ENCODE measurements at places on chromosomes 7 and 10. TPM values are rescaled to one million over a fixed set of nuclear protein-coding genes. Genes with fewer than 3 reads are reported as not detected.

GRCh38 chr10:90126256-90126595 is 424.8 kb downstream of the KIF20B start:
- no peak overlapping the region for H3K27ac ChIP-seq
- H3K36me3 ChIP-seq, result no peaks in the 10 kb centered on the region

DNA sequence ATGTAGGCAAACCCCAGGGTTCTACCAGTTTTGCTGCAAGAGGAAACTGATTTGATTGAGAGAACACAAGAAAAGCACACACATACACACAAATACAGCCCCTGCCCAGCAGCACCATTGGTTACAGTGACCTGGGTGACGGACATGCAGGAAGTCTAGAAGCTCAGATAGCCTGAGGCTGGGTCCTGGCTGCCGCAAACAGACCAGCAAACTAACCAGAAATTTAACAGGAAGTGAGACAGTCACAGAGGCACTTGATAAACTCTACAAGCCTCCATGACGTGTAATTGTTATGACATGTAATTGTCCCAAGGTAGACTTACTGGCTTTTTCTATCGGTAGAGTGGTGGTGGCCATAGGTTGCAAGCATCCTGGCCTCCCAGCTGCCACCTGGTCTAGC is 58.9 kb downstream of the PRKAR2B start:
- H3K36me3 ChIP-seq, result peaks cover 3% of the 10 kb centered on the region
- H3K4me1 ChIP-seq, result no peaks in the 10 kb centered on the region
- H3K27me3 ChIP-seq, result peaks cover 4% of the 10 kb centered on the region

- no peak overlapping the region for H3K27ac ChIP-seq
- DNase-seq, result no peak
- no peaks in the 10 kb centered on the region for H3K4me1 ChIP-seq
- no peaks in the 10 kb centered on the region for H3K36me3 ChIP-seq
Measured at GRCh38 chr7:117612637-117613036, 132.8 kb downstream of the CFTR start.

DNA sequence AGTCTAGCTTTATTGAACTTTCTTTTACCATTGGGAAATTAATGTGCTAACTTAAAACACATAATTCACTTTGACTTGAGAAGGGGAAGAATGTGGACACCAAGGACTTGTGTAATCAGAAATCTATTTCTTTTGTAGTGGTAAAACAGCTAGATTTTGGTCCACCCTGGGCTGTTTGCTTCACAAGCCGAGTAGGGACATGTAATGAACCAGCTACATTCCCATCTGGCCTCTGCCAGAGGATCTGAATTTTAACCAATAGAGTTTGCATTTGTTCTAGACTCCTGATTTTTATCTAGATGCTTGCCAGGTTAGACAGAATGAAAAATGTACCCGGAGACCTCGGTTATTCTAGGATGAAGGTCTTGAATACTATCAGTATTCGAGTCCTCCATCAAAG is 1.9 kb downstream of the CACNB2 start:
- H3K4me1 ChIP-seq, result peaks cover 4% of the 10 kb centered on the region
- peaks cover 31% of the 10 kb centered on the region for H3K27me3 ChIP-seq
- H3K27ac ChIP-seq, result no peak overlapping the region
- H3K36me3 ChIP-seq, result no peaks in the 10 kb centered on the region
- DNase-seq, result no peak

DNA sequence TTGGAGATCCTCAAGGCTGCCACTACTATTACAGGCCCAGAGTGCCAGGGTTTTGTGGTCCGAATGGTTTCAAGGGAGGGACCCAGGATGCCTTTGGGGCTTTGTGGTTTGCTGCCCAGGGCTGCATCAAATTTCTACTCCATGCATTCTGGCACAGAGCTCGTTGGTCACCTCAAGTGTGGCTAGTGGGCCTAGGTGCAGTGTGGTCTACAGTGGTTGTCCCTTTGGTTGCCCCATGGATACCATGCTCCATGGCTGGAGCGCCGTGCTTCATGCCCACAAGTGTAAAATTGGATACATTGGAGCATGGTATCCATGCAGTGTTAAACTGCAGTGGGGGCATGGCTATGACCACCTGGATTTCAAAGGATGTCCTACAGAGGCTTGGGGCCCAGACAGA is 5.4 kb upstream of the PRF1 start:
- no peaks in the 10 kb centered on the region for H3K36me3 ChIP-seq
- no peak for DNase-seq
- peaks cover 5% of the 10 kb centered on the region for H3K4me1 ChIP-seq
- H3K27ac ChIP-seq, result no peak overlapping the region
- no peaks in the 10 kb centered on the region for H3K27me3 ChIP-seq

The TMEM229A gene
- total RNA-seq, result not detected

The ST7 gene
- 6.2 TPM for total RNA-seq

The EN2 gene
- total RNA-seq, result not detected

DNA sequence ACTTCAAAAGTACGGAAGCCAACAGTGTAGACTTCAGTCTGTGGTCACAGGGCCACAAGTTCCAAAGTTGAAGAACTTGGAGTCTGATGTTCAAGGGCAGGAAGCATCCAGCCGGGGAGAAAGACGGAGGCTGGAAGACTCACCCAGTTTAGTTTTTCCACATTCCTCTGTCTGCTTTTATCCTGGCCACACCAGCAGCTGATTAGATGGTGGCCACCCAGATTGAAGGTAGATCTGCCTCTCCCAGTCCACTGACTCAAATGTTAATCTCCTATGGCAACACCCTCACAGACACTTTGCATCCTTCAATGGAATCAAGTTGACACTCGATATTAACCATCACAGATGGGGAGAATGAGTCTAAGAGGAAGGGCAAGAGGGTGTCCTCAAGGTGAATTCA is 19.3 kb upstream of the FRMD4A start:
- no peak overlapping the region for H3K27ac ChIP-seq
- no peak overlapping the region for H3K4me3 ChIP-seq
- H3K36me3 ChIP-seq, result no peaks in the 10 kb centered on the region
- no peaks in the 10 kb centered on the region for H3K4me1 ChIP-seq
- H3K27me3 ChIP-seq, result peaks cover 8% of the 10 kb centered on the region

DNA sequence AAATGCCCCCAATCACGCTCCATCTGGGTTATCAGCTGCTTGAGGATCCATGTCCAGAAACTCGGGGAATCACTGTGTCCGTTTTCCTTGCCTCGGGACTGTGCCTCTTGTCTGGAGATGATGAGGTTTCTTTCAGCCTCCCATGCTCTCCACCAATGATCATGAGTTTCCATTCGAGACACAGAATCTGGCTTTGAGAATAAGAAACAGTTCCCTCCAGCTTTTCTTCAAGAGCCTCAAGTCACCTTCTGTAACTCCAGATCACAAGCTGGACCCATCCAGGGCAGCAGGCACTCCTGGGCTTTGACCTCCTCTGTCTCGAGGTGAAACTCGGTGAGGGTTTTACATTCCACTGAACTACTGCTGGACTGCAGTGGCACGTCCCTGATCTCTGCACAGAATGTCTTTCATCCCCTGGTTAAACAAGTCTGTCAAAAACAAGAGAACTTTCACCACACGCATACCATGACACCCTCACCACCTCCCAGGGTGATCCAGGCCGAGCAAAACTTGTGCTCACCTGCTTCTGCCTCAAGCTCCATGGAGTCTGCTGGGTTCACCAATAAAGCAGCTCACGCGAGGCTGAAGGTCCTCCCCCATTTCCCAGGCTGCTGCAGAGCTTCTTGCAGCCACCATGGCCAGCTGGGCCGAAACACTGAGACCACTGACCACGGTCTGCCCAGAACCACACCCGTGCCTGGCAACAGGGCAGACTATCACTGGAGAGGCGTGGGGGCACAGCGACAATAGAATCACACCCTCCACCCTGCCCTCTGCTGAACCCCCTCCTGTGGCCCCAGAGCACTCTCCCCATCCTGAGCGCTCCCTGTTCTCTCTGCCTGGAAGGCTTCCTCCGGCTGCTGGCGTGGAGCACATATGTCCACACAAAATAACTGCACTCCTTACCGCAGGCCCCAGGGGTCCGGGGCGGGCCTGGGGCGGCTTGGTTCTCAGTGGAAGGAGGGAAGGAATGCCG is 25.1 kb downstream of the MAT1A start:
- H3K36me3 ChIP-seq, result no peaks in the 10 kb centered on the region
- H3K27me3 ChIP-seq, result peaks cover 2% of the 10 kb centered on the region
- H3K4me1 ChIP-seq, result no peaks in the 10 kb centered on the region

GRCh38 chr7:128021366-128021765 is 9.9 kb downstream of the LRRC4 start:
- H3K36me3 ChIP-seq, result peaks cover 25% of the 10 kb centered on the region
- H3K27me3 ChIP-seq, result no peaks in the 10 kb centered on the region
- no peak for DNase-seq
- no peak overlapping the region for H3K27ac ChIP-seq
- peaks cover 9% of the 10 kb centered on the region for H3K4me1 ChIP-seq

GRCh38 chr7:27051451-27051850 is 44.3 kb downstream of the HOXA1 start:
- H3K27me3 ChIP-seq, result peaks cover 1% of the 10 kb centered on the region
- H3K4me3 ChIP-seq, result no peak overlapping the region
- DNase-seq, result no peak
- no peak overlapping the region for H3K27ac ChIP-seq
- no peaks in the 10 kb centered on the region for H3K36me3 ChIP-seq

GRCh38 chr10:49164559-49165188 is 23.5 kb downstream of the TMEM273 start:
- H3K36me3 ChIP-seq, result peaks cover 33% of the 10 kb centered on the region
- peak; percentile 60 for DNase-seq
- peaks cover 41% of the 10 kb centered on the region for H3K4me1 ChIP-seq
- no peak overlapping the region for H3K4me3 ChIP-seq

GRCh38 chr10:61486251-61486650 is 33.1 kb upstream of the TMEM26 start:
- no peak for DNase-seq
- H3K27me3 ChIP-seq, result no peaks in the 10 kb centered on the region
- no peak overlapping the region for H3K27ac ChIP-seq
- H3K4me1 ChIP-seq, result no peaks in the 10 kb centered on the region

The PRSS37 gene
- total RNA-seq, result not detected

DNA sequence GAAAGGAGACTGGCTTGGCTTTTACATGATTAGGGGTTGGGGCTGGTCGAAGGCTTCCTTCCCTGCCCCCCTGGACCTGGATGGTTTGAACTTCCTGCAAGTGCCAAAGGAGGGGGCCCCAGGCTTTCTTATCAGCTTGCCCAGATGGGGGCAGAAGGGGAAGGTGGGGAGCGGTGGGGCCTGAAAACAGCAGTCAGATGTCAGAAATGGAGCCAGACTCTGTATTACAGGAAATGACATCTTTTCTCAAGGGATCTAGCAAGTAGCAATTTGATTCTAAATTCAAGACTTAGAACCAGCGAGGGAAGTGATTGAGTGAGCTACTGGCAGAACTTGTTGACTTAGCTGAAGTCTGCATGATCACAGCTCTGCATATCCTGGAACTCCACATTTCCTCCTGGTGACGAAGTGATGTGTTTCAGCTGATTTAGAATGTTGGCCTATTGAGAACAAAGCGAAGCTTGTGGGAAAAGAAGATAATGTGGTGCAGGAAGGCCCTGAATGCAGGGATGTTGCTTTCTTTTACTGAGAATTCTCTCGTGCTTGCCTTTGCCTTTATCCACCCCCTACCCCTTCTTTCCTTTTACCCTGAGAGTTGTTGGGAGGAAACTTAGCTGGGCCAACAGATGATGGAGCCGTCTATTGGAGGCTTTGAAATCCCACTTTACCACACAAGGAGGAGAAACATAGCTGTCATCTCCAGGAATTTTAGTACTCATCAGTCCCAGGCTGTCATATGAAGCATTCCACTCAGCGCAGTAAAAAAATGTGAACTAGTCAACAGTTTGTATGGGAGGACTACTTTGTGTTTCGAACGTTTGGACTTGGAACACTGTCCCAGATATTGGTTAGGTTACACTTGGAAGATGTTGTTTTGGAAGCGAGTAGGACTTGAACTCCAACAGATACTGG is 43.2 kb downstream of the CCNY start:
- no peak overlapping the region for H3K27ac ChIP-seq
- no peaks in the 10 kb centered on the region for H3K36me3 ChIP-seq
- H3K4me1 ChIP-seq, result peaks cover 68% of the 10 kb centered on the region
- H3K4me3 ChIP-seq, result no peak overlapping the region

The STEAP1 gene
- 0.41 TPM for total RNA-seq

- H3K4me3 ChIP-seq, result no peak overlapping the region
- no peaks in the 10 kb centered on the region for H3K36me3 ChIP-seq
- no peak for DNase-seq
Measured at GRCh38 chr10:108789336-108789735, 1134.0 kb downstream of the XPNPEP1 start.

The CTAGE8 gene
- total RNA-seq, result 1.8 TPM

GRCh38 chr10:8013006-8013405 is 41.5 kb upstream of the GATA3 start:
- H3K4me1 ChIP-seq, result no peaks in the 10 kb centered on the region
- H3K27me3 ChIP-seq, result no peaks in the 10 kb centered on the region
- no peak for DNase-seq
- H3K27ac ChIP-seq, result no peak overlapping the region

DNA sequence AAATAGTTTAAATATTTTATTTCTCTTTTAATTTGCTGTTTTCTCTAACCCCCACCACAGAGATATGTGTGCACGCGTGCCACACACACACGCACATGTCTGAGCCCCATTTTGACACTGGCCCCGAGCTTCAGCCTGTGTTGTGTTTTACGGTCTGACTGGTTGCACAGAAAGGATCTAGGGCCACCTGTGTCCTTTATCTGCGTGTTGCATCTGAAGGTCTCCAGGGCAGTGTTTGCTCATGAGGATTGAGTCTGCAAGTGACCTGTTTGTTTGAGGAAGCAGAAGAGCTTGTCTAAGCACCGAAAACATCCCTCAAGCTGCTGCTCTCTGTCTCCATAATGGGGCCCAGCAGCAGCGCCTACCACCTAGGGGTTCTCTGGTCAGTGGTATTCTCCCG is 266.4 kb upstream of the LYZL1 start:
- no peaks in the 10 kb centered on the region for H3K4me1 ChIP-seq
- H3K27ac ChIP-seq, result no peak overlapping the region
- H3K36me3 ChIP-seq, result no peaks in the 10 kb centered on the region
- H3K27me3 ChIP-seq, result peaks cover 2% of the 10 kb centered on the region
- H3K4me3 ChIP-seq, result no peak overlapping the region

DNA sequence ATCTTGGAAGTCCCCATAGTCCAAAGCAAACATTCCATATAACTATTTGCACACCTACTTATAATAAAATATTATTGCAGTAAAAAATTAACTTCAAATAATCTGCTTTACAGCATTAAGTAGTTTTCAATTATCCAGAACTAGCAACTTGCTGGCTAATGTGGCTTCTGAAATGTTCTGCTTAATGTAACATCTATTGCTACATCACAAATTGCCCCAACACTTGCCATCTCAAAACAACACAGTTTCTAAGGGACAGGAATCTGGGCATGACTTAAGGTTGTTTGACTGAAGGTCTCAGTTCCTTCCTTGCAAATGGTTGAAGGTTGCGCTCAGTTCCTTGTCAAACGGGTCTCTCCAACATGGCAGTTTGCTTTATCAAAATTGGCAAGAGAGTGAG is 378.5 kb upstream of the SEMA3C start:
- no peak for DNase-seq
- no peaks in the 10 kb centered on the region for H3K4me1 ChIP-seq
- H3K4me3 ChIP-seq, result no peak overlapping the region
- no peak overlapping the region for H3K27ac ChIP-seq
- H3K27me3 ChIP-seq, result no peaks in the 10 kb centered on the region

Data from activated CD4-positive, alpha-beta memory T cell treated with anti-CD3 and anti-CD28 coated beads for 36 hours (primary cell).